Left lung (tissue), 14 donors: ENCODE measurements at places on chromosomes 1 and 21. TPM values are rescaled to one million over a fixed set of nuclear protein-coding genes. Genes with fewer than 3 reads are reported as not detected.
A peak's percentile ranks its signal among the peaks of the same experiment; 100 is the strongest.

KIF14 gene
- polyA plus RNA-seq = 6.7 TPM

SLC26A9 gene
- polyA plus RNA-seq = 5.6 TPM

GGPS1 gene
- 49.7 TPM for polyA plus RNA-seq

RGS8 gene
- not detected for polyA plus RNA-seq

- no peak overlapping the region for H3K27ac ChIP-seq
- peaks cover 25% of the 10 kb centered on the region for H3K4me1 ChIP-seq
- H3K36me3 ChIP-seq = peaks cover 16% of the 10 kb centered on the region
These were observed 5.1 kb upstream of the NPHP4 start for GRCh38 chr1:5997316-5997715.

DNA sequence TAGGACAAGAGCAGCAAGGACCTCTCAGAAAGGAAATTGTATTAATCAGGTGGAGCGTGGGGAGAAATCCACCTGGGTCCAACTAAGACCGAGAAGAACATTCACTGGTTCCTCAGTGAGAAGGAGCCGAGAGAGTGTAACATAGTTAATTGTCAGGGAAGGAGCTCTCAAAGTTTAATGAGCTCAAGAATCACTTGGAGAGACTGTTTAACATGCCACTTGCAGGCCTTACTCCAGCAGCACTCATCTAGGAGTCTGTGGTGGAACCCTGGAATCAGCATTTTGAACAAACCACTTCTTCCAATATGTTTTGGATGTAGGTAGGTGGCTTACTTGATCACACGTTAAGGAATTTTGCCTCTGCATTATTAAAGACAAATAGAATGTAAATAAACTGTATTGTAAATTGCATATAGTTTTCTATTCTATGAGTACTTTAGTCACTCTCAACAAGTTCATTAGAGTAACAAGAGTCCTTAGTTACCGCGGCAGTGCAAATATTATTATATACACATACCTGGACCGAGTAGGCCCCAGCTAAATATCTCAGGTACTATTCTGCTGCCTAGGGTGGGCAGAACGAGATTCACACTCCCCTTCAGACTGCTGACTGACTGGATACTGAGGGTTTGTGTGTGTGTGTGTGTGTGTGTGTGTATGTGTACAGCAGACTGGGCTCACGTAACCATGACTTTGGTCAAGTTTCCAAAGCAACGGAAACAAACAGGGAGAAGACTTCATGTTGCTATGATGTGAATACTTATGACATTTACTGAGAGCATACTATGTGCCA, 203.2 kb upstream of the USP24 start:
- H3K4me1 ChIP-seq = no peaks in the 10 kb centered on the region
- peak; percentile 69 for DNase-seq
- no peak overlapping the region for H3K27ac ChIP-seq
- no peak overlapping the region for H3K4me3 ChIP-seq

DNA sequence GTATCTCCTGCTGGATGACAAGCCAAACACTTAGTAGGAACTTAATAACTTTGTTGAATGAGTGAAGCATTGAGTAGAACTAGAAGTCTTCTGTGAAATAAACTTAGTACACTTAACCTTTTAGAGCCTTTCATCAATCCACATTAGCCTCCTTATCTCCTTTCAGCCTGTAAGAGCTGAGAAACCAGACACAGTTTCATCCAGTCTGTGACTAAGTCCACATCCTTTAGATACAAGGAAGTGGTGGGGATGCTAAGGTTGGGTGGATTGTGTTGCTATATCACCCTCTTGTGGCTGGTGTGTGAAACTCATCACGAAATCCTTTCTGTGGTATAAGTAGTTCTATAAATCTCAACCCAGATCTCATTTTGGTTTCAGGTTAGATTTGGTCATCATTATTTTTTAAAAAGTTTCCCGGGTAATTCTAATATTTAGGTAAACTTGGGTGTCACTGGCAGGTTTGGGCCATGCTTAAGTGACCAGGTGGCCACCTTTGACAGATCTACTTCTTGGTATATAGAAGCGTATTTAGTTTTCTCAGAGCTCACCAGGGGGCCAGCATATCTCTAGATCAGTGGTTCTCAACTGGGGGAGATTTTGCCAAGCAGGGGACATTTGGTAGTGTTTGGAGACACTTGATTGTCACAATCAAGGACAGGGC, 27.8 kb upstream of the CD84 start:
- H3K27me3 ChIP-seq = peaks cover 2% of the 10 kb centered on the region
- DNase-seq = peak; percentile 39
- no peaks in the 10 kb centered on the region for H3K36me3 ChIP-seq

- no peaks in the 10 kb centered on the region for H3K27me3 ChIP-seq
- H3K4me1 ChIP-seq = no peaks in the 10 kb centered on the region
- no peaks in the 10 kb centered on the region for H3K36me3 ChIP-seq
- no peak for DNase-seq
- no peak overlapping the region for H3K27ac ChIP-seq
These were observed 3.9 kb upstream of the PUM1 start for GRCh38 chr1:31069392-31069791.

- no peak overlapping the region for H3K4me3 ChIP-seq
- no peaks in the 10 kb centered on the region for H3K4me1 ChIP-seq
- peak; percentile 11 for DNase-seq
- H3K27ac ChIP-seq = no peak overlapping the region
These were observed 41.6 kb upstream of the MTR start for GRCh38 chr1:236753516-236753915.

DNA sequence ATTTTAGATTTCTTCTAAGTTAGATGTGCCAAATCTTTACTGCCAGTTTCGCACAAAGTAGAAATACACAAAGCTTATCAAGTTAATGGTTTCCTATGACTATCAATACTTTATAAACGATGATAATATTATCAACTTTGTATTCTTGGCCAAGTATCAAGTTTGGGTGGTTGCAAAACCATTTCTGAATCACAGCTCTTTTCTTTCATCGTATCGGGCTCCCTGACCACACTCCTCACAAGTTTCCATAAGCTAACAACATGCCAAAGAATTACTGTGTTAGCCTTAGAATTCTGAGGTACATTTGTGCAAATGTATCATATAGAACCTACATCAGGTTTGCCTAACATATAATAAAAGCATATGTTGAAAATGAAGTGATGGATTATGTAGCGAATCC, 311.0 kb downstream of the KCTD3 start:
- H3K27me3 ChIP-seq = no peaks in the 10 kb centered on the region
- H3K36me3 ChIP-seq = no peaks in the 10 kb centered on the region
- no peaks in the 10 kb centered on the region for H3K4me1 ChIP-seq
- DNase-seq = no peak

- H3K27ac ChIP-seq = peak overlapping the region; percentile 64
- peak overlapping the region; percentile 69 for H3K4me3 ChIP-seq
- H3K27me3 ChIP-seq = peaks cover 18% of the 10 kb centered on the region
- no peaks in the 10 kb centered on the region for H3K36me3 ChIP-seq
- peaks cover 8% of the 10 kb centered on the region for H3K4me1 ChIP-seq
- DNase-seq = no peak
These were observed 403 bp upstream of the PSEN2 start for GRCh38 chr1:226870026-226870400.

- H3K4me3 ChIP-seq = no peak overlapping the region
- no peak overlapping the region for H3K27ac ChIP-seq
- no peaks in the 10 kb centered on the region for H3K27me3 ChIP-seq
- peaks cover 3% of the 10 kb centered on the region for H3K4me1 ChIP-seq
These were observed 18.8 kb downstream of the KYAT3 start for GRCh38 chr1:88973520-88974137.

DNA sequence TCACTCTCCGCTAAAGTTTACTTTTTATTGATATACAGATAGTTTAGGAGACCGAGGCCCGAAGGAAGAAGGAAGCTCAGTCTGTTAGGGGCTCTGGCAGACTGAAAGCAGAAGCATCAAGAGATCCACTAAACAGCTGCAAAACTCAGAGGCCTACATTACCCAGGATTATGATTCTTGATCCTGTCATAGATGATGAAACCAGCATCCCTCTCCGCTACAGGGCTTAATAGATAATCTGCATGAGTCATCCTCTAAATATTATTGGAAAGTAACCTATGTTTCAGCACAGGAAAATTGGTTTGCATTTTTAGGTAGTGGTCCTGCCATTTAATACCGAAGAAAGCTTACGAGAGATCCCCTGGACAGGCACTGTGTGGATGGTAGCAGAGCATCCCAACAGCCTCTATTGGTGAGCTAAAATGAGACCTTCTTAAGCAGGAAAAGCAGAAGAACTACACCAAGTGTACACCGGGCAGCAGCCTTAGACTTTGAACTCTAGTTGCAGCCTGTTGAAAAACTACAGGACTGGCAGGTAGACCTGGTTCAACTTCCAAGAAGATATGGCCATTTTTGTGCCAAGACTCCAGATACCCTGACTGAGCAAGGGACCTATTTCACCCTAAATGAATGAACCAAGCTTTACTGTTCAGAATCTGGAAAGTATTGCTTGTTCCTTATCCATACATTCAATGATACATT, 6.8 kb downstream of the CASQ2 start:
- H3K27me3 ChIP-seq = no peaks in the 10 kb centered on the region
- no peak overlapping the region for H3K27ac ChIP-seq
- DNase-seq = no peak

- H3K4me3 ChIP-seq = no peak overlapping the region
- DNase-seq = peak; percentile 64
- no peaks in the 10 kb centered on the region for H3K27me3 ChIP-seq
- H3K4me1 ChIP-seq = no peaks in the 10 kb centered on the region
- H3K36me3 ChIP-seq = no peaks in the 10 kb centered on the region
These were observed 35.8 kb upstream of the CCN1 start for GRCh38 chr1:85544689-85545215.

DNA sequence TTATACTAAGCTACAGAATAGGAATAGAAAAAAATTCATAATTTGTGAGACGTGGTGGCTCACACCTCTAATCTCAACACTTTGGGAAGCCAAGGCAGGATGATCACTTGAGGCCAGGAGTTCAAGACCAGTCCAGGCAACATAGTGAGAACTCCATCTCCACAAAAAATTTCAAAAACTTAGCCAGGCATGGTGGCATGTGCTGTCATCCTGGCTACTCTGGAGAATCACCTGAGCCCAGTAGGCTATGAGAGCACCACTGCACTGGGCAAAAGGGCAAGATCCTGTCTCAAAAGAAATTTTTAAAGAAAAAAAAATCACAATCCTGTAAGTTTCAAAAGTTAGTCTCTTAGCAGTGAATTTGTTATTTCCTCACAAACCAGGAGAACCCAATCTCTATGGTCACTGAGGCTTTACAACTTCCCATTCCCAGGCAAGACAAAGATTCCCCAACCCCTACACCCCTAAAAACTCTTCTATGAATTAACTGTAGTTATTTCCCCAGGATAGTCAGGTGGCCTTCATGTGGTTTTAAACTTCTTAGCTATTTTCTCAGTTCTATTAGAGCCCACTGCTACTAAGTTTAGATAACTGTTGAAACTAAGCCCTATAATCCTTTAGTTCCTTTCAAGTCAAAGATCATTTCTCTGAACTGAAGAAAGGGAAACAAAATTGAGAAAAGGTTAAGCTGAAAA, 74.5 kb downstream of the FOXJ3 start:
- no peak for DNase-seq
- peaks cover 20% of the 10 kb centered on the region for H3K36me3 ChIP-seq
- no peak overlapping the region for H3K27ac ChIP-seq
- H3K27me3 ChIP-seq = no peaks in the 10 kb centered on the region
- H3K4me3 ChIP-seq = no peak overlapping the region
